ENCODE measurements at places on chromosomes 1 and 21.

DNA sequence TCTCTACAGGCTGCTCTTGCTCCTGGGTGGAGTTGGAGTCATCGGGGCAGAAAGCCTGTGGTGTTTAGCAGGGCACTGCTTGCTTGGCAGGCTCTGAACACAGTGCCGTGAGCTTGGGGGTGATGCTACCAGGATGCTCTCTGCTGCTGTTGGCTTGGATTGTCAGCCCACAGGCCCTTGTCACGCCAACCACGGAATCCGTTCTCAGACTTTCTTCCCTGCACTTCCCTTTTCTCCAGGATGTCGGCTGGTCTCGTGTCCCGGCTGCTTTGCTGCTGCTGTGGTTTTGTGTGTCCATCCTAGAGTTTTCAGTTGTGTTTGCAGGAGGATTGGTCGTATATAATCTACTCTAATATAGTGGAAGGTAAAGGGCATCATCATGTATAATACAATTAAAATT is 44.4 kb upstream of the TTC34 start:
- DNase-seq = no peak

DNA sequence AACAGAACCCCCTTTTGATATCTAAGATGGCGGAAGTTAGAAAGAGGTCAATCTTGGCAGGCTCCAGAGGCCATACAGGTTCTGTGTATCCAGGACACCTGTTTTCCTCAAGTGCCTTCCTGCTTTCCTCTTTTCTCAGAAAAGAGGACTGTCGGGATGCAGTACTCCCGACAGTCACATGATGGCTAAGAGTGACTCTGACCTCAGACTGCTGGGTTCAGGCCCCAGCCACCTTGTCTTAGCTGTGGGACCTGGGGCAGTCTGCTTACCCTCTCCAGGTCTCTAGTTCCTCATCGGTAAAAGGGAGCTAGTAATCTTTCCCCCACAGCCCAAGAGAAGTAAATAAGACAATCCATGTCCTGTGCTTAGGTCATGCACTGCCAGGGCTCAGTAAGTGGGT is 29.9 kb downstream of the STK40 start:
- DNase-seq = no peak

DNA sequence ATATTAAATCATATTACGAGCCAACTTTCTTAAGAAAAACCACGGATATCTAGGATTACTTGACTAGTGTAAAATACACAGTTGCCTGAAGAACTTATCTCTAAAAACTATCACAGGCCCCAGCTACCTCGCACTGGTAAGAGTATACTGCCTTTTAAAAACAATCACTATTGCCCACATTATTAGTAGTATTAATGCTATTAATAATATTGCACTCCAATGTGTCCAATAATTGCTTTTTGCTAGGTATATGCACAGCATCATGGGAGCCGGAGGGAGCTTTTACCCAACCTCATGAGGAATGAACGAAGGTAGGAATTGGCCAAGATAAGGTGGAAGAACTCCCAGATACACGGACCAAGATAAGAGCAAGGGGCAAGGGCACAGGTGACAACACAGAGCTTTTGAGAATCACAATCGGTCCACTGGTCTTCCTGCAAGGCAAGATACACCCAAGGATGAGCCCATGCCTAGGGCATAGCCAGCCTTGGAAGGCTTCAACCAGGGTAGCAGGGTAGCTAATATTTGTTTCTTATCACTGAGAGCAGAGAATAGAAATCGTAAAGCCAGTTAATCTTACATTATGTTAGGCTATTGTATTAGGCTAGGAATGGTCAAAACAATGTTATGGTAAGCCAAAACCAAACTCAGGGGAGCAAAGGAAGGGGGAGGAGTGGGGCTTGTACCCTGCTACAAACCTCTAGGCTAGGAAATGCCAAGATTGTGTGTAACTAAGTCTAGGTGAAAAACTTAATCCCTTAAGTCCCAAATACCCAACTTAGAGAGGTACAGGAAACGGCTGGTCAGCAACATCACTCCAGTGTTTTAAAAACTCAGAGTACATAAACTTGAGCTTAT is 9.4 kb downstream of the GLUL start:
- DNase-seq = no peak

DNA sequence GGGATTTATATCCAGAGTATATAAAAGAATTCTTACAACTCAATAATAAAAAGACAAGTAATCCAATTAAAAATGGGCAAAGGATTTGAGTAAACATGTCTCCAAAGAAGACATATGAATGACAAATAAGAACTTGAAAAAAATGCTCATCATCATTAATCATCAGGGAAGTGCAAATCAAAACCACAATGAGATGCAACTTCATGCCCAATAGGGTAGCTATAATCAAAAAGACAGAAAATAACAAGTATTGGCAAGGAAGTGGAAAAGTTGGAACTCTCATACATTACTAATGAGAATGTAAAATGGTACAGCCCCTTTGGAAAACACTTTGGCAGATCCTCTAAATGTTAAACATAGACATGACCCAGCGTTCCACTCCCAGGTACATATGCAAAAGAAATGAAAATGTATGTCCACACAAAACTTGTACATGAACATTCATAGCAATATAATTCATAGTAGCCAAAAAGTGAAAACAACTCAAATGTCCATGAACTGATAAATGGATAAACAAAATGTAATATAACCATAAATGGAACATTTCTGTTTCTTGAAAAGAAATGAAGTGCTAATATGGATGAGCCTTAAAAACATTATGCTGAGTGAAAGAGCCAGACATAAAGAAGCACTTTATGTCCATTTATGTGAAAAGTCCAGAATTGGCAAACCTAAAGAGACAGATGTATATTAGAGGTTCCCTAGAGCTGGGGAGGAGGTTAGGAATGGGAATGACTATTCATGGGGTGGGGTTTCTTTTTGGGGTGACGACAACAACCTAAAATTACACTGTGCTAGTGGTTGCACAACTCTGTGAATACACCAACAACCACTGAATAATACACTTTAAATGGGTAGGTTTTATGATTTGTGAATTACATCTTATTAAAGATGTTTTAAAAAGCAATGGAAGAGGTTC is 259.7 kb downstream of the RHOU start:
- no peak for DNase-seq

GRCh38 chr1:12464598-12465056 is 153.4 kb downstream of the DHRS3 start:
- peak; percentile 97 for DNase-seq

All from astrocyte of the spinal cord (primary cell).